Subcutaneous preadipocyte (primary cell): ENCODE measurements at places on chromosomes 5 and 9. TPM values are rescaled to one million over a fixed set of nuclear protein-coding genes. Genes with fewer than 3 reads are reported as not detected.

Gene DNAJB5
- 7.6 and 8.5 TPM in 2 replicates for total RNA-seq

Gene RPP25L
- total RNA-seq, result 28.0 and 28.7 TPM in 2 replicates

Gene FGF1
- 0.73 and 0.98 TPM in 2 replicates for total RNA-seq

Gene C9orf153
- 0.20 and 0.37 TPM in 2 replicates for total RNA-seq

Gene ATP10B
- total RNA-seq, result not detected in 2 replicates

Gene LCN15
- not detected in 2 replicates for total RNA-seq

Gene GPR150
- total RNA-seq, result 0.20 and 0.37 TPM in 2 replicates

Gene PFN3
- total RNA-seq, result 1.1 TPM in 1 of 2 replicates, not detected in the other

Gene PCDHB10
- under 0.01 TPM in 2 replicates for total RNA-seq

Gene TMEM171
- 4.4 and 7.4 TPM in 2 replicates for total RNA-seq

Gene PLEKHG4B
- total RNA-seq, result not detected in 2 replicates

Gene UGT3A1
- total RNA-seq, result not detected in 2 replicates

Gene RFX3
- total RNA-seq, result 1.1 and 2.2 TPM in 2 replicates

Gene NREP
- total RNA-seq, result 38.2 and 43.0 TPM in 2 replicates

Gene GCNT1
- 11.8 and 17.8 TPM in 2 replicates for total RNA-seq

Gene PCDHA6
- under 0.01 and 0.37 TPM in 2 replicates for total RNA-seq

Gene CCT5
- 418 and 476 TPM in 2 replicates for total RNA-seq

Gene PDCD1LG2
- total RNA-seq, result 4.4 and 8.2 TPM in 2 replicates

Gene TMEM252
- not detected in 2 replicates for total RNA-seq
